ENCODE measurements at places on chromosomes 7 and 10.

DNA sequence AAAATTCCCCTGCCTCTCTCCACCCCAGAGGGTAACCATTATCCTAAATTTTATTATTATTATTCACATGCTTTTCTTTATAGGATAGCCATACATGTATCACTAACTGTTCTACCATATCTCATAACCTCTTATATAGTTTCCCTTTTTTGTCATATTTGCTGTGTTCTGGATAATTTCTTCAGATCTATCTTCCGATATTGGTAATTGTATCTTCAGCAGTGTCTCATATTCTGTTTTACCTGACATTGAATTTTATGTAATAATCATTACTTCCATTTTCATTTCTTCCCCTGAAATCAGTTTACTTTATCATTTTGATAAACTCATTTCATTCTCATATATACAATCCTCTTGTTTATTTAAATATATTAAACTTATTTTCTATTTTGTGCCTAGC lies 273.5 kb downstream of the ADK start:
- no peak for DNase-seq

GRCh38 chr10:126240483-126240882 lies 147.8 kb downstream of the ADAM12 start:
- peak; percentile 71 for DNase-seq

GRCh38 chr10:62062752-62063512 lies 161.4 kb downstream of the ARID5B start:
- no peak for DNase-seq

DNA sequence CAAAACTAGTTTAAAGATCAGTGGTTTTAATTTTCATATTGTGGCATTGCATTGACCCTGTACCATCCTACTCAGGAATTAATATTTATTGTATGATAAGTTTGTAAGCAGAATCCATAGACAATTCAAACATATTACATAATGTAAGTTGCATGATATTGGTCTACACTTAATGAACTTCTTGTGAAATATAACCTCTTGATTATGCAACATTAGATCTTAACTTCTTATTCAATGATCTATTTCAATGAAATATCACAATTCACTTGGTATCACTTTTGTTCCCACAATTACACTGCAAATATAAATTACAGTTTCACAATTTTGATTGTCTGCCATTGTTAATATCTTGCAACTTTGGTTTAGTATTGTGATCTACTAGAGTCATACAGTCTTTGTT lies 44.0 kb upstream of the TMEM229A start:
- DNase-seq: no peak

GRCh38 chr10:6894405-6894804 lies 314.3 kb upstream of the PRKCQ start:
- no peak for DNase-seq

DNA sequence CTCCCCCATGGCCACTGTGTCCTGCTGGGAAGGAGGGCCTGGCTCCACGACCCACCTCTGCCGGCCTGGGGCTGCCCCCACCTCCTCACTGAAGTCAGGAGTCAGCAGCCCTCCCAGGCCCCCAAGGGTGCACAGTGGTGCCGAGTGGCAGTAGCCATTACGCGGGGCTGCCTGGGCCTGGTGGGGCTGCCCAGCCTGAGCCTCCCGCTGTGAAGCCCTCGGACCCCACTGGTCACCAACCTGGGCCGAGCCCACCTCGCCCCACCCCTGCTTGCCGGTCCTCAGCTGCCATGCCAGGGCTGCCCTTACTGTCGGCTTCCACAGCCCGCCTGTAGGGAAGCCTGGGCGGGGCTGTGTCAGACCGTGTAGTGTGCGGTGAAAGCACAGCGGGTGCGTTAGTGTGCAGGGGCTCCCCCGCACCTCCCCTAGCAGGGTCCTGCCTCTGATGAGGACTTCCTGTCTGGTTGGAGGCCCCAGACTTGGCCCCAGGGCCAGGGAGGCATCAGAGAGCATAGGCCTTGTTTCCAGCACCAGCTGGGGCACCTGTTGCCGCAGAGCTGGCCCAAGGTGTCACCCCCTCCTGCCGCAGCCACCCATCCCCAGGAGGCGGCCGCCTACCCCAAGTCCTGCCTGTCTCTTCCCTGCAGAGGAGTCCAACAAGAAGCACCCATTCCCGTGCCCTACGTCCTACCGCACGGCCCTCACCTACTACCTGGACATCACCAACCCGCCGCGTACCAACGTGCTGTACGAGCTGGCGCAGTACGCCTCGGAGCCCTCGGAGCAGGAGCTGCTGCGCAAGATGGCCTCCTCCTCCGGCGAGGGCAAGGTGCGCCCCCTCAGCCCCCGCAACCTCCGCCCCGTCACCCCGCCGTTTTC lies 10.0 kb downstream of the TMEM120A start:
- DNase-seq: no peak

DNA sequence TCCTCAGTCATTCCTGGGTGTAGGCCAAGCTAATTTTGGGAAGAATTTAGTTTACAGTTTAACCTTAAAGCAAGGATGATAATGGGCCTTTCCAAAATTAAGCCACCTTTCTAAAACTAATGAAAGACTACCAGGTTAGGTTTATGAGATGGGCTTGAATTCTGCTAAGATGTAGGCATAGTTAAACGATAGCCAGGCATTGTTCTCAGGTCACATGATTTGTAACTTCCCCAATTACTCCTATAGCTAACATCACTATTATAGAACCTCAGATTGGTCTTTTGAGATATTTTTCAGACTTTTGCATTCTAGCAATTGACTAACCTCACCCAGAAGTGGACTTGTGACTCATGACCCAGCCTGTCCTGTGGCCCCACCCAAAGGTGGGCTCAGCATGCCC lies 7.0 kb upstream of the NUB1 start:
- DNase-seq: no peak

DNA sequence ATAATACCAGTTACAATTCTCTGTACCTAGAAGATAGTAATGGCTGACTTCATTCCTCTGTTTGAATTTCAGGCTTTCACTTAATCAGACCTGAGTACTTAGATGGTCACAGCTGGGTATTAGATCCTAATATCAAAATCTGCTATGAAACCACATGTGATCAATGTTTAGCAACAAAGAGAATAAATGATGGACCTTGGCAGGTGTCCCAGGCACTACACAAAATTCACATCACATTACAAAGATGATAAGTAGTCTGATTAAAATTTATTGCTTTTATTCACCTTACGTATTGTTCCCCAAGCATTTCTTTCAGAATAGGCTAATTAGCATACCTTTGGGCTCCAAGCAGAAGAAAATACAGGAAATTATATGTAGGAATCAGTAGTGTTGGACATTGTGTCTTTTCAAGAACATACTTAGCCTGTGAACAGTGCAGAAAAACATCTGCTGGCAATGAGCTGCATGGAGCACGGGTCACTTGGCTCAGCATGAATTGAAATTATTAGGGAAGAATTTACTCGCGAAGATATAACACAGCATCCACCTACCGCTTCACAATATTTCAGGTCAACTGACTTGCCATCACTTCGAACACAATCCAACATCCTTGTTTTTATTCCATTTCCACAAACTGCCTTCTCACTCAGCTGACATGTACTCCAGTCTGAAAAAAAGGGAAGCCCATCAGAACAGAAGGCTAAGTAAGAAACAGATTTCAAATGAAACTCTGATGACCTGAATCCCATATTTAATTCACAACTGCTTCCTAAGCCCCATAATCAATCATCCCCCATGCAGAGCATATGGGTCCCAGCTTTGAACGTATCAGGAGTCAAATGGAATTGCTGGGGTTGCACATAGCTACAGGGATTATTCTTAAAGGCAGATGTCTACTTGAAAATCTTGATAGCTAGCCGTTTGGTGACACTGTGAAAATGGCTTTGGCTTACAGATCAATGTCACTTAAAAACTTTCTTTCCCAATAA lies 421.0 kb downstream of the THSD7A start:
- no peak for DNase-seq

DNA sequence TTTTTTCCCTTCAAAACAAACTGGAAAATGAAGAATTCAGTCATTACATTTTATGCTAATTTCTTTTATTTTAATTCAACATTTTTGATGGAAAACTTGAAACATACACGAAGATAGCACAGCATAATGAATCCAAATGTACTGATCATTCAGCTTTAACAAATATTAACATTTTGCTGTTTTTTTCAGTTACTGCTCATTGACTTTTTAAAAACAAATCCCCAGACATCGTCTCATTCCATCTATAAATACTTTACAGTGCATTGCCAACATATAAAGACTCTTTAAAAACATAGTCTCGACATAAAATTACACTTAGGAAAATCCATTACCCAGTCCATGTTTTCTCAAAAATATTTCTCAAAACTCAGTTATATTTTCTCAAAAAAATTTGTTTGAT lies 452.3 kb downstream of the GALNT17 start:
- no peak for DNase-seq

DNA sequence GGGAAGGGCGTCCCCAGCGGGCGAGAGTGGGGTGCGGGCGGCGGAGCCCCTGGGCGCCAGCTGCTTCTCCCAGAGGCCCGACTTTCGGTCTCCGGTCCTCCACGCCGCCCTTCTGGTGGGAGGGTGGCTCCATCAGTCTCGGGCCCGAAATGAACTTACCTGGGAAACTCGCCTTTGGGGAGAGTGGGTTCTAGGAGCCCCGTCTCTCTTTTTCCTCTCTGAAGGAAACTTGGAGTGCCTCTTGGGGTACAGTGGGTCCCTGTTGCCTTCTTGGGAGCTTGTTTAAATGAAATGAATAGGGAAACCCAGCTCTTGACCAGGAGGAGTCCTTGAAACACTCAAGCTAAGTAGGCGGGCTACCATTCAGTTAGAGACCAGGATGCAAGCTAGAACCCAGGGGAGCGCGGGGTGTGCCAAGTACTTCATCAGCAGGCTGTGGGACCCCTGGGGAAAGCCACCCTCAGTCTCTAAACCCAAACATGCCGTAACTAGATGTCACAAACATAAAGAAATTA lies 1.3 kb downstream of the SLC26A4 start:
- DNase-seq: no peak

DNA sequence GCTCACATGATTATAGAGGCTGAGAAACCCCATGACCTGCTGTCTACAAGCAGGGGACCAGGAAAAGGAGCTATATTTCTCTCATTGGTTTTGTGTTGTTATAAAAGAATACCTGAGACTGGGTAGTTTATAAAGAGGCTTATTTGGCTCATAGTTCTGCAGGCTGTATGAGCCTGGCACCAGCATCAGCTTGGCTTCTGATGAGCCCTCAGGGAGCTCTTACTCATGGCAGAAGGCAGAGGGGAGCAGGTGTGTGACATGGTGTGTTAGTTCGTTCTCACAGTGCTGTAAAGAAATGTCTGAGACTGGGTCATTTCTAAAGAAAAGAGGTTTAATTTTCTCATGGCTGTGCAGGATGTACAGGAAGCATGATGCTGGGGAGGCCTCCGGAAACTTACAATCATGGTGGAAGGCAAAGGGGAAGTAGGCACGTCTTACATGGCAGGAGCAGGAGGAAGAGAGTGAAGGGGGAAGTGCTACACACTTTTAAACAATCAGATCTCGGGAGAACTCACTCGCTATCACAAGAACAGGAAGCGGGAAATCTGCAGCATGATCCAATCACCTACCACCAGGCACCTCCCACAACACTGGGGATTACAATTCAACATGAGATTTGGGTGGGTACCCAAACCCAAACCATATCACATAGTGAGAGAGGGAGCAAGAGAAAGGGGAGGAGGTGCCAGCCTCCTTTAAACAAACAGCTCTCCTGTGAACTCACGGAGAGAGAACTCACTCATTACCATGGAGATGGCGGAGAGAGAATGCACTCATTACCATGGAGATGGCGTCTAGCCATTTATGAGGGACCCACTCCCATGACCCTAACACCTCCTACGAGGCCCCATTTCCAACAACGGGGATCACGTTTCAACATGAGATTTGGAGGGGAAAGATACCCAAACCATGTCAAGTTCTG lies 133.4 kb downstream of the JCAD start:
- no peak for DNase-seq

- DNase-seq: no peak
Measured at GRCh38 chr10:118590334-118590733, 5.1 kb downstream of the PRLHR start.

DNA sequence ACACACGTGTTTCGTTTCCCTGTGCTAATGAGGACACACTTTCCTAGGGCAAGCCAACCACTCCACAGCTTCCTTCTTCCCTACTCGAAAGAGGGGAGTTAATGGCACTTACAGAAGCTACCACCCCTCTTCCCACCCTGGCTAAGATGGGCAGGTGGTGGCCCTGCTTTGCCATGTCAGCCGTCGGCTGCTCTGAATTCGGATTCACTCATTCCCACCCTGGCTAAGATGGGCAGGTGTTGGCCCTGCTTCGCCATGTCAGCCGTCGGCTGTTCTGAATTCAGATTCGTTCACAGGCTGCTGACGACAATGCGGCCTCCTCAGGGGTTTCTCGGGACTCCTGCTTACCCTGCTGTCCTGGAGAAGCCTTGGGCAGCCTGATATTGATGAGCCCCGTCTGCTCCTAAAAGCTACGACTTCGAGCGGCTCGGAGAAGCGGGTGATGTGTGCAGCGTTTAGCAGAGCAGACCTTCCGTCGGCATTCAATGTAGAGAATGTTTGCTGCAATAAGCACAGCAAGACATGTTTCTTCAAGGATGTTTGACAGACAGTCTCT lies 56.2 kb upstream of the PPP2R2D start:
- no peak for DNase-seq

DNA sequence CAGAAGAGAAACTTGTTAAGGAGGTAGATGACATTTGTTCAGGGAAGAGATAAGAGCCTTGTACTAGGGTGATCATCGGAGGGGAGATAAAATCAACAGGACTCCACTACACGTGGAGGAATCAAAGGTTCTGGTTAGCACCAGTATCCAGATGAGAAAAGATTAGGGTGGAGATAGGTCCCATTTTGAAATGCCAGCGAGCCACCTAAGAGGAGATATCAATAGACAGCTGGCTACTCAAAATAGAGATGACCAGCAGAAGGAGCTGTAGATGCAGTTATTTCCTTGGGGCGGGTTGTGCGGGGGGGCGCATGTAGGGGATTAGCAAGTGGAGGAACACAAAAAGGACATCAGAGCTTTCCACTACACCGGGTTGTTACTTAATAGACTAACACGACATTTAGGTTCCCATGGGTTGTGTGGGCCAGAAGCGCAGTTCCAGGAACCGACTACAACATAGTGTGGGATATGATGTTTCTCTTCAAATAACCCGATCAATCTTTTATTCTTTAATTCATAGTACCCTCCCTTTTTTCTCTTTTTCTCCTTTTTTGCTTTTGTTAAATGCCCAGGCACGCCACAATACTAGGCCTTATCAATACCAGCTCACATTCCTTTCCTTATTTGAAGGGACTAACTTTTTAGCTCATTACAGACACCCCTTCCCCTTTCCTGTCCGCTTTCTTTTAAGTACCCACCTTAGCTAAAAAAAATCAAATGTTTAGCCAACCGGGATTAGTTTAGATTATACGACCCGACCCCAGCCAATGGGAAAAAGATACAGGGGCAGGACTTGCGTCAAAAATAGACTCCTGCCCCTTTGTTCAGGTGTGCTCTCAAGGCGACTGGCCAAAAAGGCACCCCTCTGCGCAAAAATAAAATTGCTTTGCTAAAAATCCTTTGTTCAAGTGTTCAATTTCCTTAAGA lies 2.0 kb upstream of the KIF11 start:
- no peak for DNase-seq
